ENCODE measurements at places on chromosomes 12 and 14.

- DNase-seq, result no peak
Observed at GRCh38 chr12:107903341-107904061, 129.0 kb downstream of the ASCL4 start.

- DNase-seq, result peak; percentile 10
Observed at GRCh38 chr14:105340821-105341733, 26.5 kb downstream of the PACS2 start.

- no peak for DNase-seq
Observed at GRCh38 chr14:97137705-97138104, 340.5 kb downstream of the VRK1 start.

GRCh38 chr14:64704143-64704742 is at the start of gene PLEKHG3:
Gene PLEKHG3 (plus strand): TSS chr14:64704424. CDS start chr14:64727632, 23,208 bp downstream.
- peak; percentile 76 for DNase-seq

DNA sequence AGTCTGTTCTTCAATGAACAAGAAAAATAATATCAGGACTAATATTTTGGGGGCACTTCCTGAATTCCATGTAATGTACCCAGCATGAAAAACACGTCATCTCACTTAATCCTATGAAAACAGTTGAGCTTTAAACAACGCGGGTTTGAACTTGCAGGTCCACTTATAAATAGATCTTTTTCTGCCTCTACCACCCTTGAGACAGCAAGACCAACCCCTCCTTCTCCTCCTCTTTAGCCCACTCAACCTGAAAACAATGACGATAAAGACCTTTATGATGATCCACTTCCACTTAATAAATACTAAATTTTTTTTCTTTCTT is 203.9 kb upstream of the KRR1 start:
- DNase-seq, result no peak

DNA sequence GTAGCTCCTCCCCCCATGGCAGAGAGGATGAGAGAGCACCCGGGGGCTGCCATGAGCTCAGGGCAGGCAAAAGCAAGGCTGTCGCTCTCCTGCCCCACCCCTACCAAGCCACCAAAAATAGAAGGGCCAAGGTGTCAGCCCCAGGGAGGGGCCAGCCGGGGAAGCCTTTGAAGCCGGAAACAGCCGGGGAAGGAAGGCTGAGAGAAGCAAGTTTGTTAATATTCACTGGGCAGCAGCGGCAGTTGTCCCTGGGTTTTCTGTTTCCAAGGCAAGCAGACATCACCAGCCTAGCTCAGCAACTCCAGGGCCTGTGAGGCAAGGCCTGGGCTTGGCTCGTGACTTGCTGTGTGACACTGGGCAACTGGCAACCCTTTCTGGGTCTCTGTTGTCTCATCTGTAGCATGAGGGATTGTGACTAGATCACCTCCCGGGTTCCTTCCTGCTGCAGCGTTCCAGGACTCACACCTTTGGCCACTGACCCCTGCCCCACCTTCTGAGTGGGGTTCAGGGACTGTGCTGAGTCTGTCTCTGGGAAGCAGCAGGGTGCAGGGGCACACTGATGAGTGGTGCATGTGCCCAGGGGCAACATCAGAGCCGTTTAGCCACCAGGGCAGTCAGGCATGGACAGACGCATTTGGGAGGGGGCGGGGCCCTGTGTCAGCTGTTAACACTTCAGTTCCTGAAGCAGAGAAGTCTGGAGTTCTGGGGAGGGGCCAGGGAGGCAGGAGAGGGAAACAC is 24.3 kb downstream of the SYNDIG1L start:
- no peak for DNase-seq

DNA sequence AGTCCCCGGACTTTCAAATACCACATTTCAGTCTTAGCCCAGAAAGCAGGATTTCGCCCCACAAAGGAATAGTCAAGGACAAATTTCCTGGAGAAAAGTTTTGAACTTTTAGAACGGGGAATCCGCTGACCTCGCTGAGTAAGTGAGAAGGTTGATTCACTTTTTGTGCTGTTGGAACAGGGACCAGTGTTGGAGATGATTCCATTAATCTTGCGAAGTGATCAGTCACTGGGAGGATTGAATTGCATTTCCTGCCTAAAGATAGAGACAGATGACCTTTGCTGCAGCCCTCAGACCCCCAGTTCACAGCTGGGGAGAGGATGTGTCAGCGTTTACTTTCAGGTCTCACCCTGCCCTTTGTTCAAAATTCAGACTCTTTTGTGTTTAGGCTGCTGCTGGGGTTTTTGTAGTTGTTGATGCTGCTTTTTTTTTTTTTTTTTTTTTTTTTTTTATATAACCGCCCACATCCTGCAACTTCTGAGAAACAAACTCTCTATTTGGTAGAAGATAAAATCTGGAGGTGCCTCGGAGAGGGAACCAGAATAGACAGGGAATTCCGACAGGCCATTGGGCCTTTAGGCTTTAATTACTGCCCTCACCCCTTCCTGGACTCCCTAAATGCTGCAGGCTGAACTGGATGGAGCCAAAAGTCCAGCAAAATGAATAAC is 9.8 kb upstream of the KDM2B start:
- peak; percentile 58 for DNase-seq

DNA sequence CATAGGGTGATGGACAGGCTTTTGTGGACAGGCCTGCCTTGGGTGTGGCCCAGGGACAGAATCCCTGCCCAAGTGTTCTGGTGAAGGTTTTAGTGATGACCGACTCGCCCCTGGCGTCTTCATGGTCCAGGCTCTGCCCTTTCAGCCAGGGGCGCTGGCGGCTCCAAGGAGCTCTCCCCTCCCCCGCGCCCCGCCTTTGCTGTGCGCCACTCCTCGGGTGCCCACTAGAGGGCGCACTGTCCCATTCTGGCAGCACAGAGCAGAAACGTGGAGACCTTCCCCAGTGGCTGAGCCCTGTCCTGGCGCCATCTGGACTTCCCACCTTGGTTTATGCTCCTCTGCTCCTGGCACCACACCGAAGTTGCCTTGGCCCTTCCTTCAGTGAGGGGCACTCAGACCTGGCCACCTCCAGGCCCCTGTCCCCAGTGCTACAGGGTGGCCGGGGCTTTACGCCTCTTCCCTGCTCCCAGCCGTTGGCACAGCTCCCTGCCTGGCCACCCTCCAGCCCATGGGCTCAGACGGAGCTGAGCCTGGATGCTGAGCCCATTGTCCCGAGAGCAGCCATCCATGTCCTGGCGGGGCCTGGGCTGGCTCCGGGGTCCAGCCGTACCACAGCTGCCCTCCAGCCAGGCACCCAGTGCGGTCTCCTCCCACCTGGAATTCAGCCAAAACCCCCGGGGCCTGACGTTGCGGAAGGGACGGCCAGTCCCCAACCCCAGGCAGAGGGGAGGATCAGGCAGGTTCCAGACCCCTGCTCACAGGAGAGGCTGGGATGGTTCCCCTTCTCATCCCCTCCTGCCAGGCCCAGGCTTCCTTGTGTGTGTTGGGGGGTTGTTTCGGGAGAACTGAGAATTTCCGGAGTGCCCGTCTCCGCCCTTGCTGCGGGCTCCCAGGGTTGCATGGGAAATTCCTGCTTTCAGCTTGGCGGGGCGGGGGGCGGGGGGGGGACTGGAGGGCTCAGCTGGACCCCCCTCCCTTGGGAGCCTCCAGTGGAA is 5.6 kb upstream of the CRIP1 start:
- DNase-seq, result peak; percentile 83

DNA sequence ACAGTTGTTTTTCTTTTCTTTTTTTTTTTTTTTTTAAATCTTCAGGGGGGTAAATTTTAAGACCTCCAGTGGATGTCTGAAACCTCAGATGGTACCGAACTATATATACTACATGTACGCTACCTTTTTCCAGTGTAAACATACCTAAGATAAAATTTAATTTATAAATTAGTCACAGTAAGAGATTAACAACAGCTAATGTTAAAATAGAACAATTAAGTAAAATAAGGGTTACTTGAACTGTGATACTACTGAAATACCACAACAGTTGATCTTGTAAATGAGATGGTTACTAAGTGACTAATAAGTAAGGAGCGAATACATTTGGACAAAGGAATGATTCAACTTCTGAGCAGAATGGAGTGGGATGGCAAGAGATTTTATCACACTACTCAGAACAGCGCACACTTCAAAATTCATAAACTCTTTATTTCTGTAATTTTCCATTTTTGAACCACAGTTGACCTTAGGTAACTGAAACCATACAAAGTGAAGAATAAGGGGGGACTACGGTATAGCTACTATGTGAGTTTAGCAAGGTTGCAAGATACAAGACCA is 80.5 kb upstream of the PCED1B start:
- DNase-seq, result peak; percentile 72

DNA sequence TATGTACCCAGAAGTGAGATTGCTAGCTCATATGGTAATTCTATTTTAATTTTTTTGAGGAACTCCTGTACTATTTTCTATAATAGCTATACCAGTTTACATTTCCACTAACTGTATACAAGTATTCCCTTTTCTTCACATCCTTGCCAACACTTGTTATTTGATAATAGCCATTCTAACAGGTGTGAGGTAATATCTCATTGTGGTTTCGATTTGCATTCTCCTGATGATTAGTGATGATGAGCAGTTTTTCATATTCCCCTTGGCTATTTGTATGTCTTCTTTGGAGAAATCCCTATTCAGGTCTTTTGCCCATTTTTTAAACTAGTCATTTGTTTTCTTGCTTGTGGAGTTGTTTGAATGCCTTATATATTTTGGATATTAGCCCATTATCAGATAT is 121.3 kb downstream of the BBS10 start:
- DNase-seq, result no peak

GRCh38 chr12:93583627-93584392 is 11.3 kb downstream of the SOCS2 start:
- DNase-seq, result no peak

GRCh38 chr14:70921669-70922068 is 14.4 kb downstream of the PCNX1 start:
- no peak for DNase-seq

DNA sequence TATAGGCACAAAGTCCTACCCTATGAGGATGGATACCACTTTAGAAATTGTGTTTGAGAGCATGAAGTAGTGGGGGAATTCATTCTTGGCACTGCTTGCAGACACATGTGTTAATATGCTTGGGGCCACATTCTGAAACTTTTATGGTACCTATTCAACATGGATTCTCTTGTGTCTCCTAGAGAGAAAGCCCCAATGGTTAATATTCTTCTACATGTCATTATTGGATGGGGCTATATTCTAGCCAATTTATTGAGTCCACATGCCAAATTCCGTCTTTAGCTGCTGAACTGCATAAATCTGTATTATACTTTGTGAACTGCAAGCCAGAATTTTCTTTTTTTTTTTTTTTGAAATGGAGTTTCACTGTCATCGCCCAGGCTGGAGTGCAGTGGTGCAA is 140.0 kb downstream of the KICS2 start:
- DNase-seq, result no peak

GRCh38 chr14:59221568-59221967 is 33.1 kb downstream of the DAAM1 start:
- DNase-seq, result no peak

DNA sequence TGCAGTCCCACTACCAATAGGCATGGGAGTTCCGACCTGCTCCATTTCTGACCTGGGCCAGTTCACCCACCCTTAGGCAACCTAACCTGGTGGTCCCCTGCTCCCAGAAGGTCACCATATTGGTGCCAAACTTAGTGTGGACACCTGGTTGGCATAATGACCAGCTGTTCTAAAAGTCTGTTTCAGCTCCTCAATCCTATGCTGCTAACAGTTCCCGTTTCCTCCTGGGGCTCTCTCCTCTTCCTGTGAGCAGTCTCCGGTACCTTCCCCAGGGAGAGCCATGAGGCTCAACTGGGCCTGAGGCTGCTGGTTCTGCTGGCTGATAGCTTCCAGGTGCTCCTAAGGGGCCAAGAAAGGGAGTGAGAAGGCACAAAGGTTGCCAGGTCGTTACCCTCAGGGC is 15.9 kb upstream of the BLTP3B start:
- no peak for DNase-seq

GRCh38 chr14:51395361-51395849 is 155.4 kb downstream of the TMX1 start:
- peak; percentile 92 for DNase-seq

GRCh38 chr12:50104417-50105366 is 884 bp downstream of the GPD1 start:
- no peak for DNase-seq

DNA sequence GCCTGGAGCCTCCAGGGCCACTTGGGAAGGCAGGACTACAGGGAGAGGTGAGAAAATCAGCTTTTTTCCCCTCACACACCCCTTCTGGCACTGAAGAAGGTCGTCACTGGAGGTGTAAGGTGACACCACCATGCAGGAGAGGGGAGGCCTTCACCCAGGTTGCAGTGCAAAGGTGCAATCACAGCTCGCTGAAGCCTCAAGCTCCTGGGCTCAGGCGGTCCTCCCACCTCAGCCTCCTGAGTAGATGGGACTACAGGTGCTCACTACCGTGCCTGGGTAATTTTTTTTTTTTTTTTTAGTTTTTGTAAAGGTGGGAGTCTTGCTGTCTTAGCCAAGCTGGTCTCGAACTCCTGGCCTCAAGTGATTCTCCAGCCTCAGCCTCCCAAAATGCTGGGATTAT is 93.6 kb downstream of the TNFAIP2 start:
- no peak for DNase-seq

DNA sequence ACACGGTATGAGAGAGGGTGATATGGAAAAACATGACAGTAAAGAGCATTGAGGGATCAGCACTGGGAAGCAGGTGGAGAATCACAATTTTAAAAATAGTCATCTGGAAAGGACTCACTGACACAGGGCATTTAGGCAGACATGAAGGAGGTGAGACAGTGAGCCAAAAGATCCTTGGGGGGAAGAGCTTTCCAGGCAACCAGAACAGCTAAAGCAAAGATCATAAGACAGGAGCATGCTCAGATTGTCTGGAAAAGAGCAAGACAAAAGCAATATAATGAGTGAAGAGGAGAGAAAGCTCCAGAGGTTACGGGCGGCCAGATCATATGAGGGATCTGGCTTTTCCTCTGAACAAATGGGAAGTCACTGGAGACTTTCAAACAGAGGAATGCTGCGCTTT is 63.9 kb downstream of the DENND5B start:
- no peak for DNase-seq

GRCh38 chr14:72975770-72976169 is 49.5 kb downstream of the DCAF4 start:
- DNase-seq, result no peak

- no peak for DNase-seq
Observed at GRCh38 chr12:4478933-4479332, 33.3 kb upstream of the FGF6 start.

- DNase-seq, result peak; percentile 17
Observed at GRCh38 chr12:48818831-48819590, 715 bp downstream of the CACNB3 start.

DNA sequence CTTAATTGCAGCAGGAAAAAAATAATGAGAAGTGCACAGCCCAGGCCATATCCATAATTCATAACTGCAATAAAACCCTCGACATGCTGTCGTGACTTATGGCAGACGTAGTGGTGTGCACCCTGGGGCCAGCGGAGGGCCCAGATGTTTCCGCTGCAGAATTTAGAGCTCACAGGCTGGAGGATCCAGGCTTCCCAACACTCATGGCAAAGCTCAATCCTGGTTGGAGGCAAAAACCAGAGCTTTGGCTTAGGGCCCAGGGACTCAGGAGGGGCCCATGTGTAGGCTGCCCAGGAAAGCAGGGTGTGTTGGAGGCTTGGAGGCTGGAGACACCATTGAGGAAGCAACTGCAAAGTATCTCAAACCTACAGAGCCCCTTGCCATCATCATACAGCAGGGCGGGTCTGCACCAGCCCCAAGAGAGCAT is 68.7 kb downstream of the SERPINA3 start:
- no peak for DNase-seq

- peak; percentile 84 for DNase-seq
Observed at GRCh38 chr14:89701211-89702043, 253.1 kb downstream of the EFCAB11 start.

GRCh38 chr12:131190965-131191364 is 237.3 kb downstream of the ADGRD1 start:
- DNase-seq, result no peak
